ENCODE measurements at places on chromosomes 4 and X.

DNA sequence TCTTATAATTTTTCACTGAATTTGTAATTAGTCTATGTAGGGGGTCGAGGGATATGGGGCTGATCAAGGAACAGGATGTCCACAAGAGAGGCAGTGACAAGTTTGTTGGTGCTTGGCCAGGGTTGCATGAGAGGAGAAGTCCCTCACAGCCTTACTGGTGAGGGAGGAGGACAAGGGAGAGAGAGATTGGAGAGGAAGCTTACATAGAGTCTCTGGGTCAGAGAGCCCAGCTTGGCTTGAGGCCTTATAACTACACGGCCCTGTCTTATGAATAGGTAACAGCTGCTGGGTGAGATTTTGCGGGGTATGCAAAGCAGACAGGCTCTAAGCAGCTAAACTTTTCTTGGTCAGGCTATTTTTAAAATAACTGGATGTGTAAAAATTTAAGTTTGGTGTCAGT lies 37.9 kb upstream of the OTUD4 start:
- DNase-seq: peak; percentile 19

GRCh38 chrX:40085102-40085551 lies 12.6 kb downstream of the BCOR start:
- no peak for DNase-seq

- no peak for DNase-seq
Measured at GRCh38 chrX:39900777-39901170, 197.0 kb downstream of the BCOR start.

DNA sequence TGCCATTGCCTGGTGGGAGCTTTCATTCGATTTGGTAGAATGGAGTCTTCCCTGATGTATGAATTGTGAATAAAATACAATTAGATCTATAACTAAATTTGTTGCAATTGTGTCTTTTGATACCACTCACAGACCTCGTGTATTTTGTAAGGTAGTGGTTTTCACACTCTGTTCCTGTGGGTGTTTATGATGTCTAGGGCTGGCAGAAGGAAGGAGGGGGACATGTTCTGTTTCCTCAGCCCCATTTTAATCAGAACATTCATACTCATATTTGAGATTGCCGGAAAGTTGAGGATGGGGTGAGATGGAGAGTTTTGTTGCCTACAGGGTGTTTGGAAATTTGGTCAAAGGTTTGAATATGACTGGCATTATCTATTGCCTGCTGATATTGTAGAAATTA lies 42.9 kb downstream of the PTTG2 start:
- DNase-seq: no peak

GRCh38 chr4:182770259-182770995 lies 146.8 kb downstream of the DCTD start:
- DNase-seq: no peak

- DNase-seq: peak; percentile 33
Measured at GRCh38 chrX:76148041-76148665, 24.7 kb upstream of the PBDC1 start.

- DNase-seq: no peak
Measured at GRCh38 chr4:148540622-148541326, 98.6 kb upstream of the NR3C2 start.

DNA sequence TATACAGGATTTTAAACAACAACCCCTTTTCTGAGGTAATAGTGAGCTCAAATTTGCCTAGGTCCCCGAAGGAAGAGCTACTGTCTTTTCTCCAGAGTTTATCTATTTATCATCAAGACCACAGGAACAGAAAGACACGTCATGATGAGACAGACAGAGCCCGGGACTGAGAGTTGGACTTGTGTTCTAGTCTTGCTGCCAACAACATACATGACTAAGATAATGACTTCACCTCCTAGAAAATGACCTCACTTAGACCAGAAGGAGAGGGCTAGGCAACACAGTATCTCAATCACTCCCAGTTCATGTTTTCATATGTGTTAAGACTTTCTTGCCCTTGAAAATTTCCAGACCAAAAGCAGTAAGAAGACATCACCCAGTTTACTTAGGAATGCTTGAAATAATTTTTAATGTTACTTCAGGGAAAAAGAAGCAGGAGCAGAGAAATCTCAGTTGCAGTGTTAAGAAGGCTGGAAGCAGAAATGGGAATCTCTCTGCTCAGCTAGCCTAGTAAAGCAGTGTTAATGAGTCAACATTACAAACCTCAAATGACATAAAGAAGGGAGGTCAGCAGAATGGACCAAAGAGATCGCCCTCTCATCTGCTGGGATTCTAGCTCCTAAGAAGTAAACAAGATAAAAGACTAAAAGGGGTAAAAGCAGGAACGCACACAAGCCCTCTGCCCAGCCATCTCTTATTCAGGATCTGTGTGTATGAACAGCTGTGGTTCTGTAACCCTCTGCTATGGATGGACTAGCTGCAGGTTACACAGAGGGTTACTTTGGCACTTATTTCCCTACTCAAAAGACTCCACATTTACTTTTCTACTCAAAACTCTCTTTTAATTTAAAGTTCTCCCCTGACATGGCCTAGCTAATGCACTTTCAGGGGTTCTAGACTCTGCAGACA lies 24.8 kb downstream of the PDGFC start:
- DNase-seq: no peak

- DNase-seq: no peak
Measured at GRCh38 chr4:56674984-56675383, 6.1 kb downstream of the HOPX start.

DNA sequence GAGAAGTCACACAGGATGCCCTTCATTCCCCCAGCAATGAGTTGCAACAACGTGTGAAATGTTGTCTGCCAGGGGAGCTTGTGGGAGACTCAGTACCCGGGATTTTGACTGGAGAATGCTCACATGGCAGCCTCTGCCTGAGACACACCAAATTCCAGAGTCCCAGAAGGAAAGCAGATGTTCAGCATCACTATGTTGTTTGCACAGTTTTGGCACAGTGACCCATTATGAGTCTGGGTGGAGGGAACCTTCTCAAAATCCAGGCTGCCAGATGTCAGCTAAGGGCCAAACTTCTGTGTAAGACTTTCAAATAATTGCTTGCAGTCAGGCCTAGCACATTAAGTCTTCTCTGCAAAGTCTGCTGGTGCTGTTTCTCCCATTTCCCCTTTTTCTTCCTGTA lies 1029.7 kb upstream of the TENM3 start:
- no peak for DNase-seq

GRCh38 chr4:114109776-114110175 lies 130.3 kb upstream of the ARSJ start:
- no peak for DNase-seq

DNA sequence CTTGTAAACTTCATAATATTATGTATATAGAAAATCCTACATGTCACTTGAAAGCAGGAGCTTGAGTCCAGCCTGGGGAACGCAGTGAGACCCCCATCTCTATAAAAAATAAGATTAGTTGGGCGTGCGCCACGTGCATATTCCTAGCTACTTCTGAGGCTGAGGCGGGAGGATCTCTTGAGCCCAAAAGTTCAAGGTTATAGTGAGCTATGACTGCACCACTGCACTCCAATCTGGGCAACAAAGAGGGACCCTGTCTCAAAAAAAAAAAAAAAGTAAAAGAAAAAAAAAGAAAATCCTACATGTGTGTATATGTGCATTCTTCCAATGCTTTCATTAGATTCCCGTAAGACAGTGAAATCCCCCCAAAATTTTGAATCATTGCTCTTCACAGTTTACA lies 1.7 kb downstream of the SEC31A start:
- no peak for DNase-seq

GRCh38 chrX:23503835-23504539 lies 163.3 kb upstream of the PRDX4 start:
- DNase-seq: no peak

- DNase-seq: no peak
Measured at GRCh38 chr4:139011225-139011950, 4.2 kb upstream of the NOCT start.

DNA sequence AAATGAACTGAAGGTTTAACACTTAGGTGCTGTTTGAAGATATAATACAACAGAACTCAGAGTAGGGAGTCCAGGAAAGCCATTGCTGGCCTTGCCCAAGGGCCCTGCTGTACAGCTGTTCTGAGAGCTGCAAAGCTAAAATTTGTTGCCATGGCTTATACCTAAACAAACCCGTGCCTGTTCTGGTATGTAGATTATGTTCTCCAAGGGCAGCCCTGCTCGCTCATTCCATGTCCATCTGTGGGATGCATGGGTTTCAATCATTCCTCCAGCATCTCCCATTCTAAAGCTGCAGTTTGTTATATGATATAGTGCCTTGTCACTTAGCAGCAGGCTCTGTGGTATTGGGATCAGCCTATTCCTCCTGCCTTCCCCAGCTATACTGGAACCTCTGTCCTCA lies 80.8 kb upstream of the BMPR1B start:
- DNase-seq: no peak

DNA sequence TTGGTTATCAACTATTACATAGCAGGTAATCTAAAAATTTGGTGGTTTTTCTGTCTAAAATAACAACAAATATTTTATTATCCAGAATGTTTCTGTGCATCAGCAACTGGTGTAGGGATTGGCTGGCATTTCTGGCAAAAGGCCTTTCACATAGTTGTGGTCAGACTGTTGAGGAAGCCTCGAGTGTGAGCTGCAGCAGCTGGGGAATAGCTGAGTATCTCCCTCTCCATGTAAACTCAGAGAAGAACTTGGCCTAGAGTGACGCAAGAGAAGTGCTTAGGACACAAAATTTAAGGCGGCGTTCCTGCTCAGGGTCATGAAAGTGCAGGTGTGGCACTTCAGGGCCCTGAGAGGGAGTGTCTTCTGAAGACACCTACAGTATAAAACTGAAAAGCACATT lies 558.9 kb downstream of the SPOCK3 start:
- no peak for DNase-seq

GRCh38 chr4:61992351-61992750 lies 792.2 kb downstream of the ADGRL3 start:
- DNase-seq: no peak

- DNase-seq: no peak
Measured at GRCh38 chrX:69093960-69094871, 71.0 kb downstream of the PJA1 start.

- no peak for DNase-seq
Measured at GRCh38 chr4:10226756-10227155, 110.2 kb upstream of the WDR1 start.

DNA sequence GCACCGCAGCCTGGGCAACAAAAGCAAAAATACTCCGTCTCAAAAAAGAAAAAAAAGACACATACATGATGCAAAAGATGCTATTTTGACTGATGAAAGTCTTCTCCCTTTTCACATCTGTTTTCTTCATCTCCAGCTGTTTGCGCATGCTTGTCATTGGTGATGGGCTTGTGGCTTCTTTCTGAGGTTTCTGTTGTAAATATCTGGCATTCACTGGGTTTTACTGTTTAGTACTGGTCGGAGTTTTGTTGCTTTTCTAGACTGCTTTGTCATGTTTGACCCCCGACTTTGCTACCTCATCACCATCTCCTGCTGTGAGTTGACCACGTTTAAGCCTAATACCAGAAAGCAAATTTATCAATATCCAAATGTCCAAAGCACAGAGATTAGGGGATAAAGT lies 34.4 kb downstream of the PTCHD1 start:
- DNase-seq: no peak

DNA sequence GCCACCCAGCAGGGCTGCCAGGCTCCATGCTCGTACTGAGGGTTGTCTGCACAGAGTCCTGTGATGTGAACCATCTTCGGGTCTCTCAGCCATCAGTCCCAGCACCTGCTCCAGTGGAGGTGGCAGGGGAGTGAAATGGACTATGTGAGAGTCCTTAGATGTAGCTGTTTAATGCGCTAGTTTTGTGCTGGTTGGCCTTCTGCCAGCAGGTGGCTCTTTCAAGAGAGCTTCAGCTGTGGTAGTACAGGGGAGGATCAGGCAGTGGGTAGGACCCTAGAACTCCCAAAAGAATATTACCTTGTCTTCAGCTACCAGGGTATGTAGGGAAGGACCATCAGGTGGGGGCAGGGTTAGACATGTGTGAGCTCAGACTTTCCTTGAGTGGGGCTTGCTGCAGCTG lies 1066.0 kb downstream of the GLUD2 start:
- no peak for DNase-seq

DNA sequence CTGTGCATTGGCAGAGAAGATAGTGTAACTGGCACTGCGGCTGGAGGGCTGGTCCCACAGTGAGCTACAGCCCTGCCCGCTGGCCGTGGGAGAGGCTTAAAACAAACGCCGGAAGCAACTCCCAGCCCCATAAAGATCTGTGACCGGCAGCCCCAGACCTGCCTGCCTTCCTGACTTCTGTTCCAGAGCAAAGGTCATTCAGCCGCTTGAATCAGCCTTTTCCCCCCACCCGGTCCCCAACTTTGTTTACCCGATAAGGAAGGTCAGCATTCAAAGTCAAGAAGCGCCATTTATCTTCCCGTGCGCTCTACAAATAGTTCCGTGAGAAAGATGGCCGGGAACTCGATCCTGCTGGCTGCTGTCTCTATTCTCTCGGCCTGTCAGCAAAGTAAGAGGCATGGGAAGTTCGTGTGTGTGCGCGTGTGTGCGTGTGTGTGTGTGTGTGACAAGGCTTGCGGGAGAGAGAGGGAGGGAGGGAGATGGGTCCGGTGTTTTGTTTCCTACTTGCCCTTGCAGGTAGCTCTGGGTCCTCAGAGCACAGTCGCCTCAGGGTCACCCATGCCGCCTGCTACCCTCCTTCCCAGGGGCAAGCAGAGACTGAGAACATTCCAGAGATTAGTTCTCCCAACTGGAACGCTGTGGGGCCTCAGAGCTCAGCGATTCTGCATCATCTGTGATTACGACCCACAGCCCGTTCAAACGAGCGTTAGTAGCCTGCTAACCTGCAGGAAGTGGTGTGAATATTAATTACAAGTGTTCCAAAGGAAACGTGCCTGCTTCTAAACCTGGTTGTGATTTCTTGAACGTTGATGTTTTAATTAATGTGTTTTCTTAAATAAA lies at the start of gene MGST2:
Gene MGST2, plus strand, starts transcription at position 130 of the 840 bp plus-strand sequence. Its CDS starts 201 bp downstream, at position 331.
- peak; percentile 44 for DNase-seq

GRCh38 chr4:175561696-175562095 lies 250.4 kb downstream of the GPM6A start:
- no peak for DNase-seq

- DNase-seq: no peak
Measured at GRCh38 chrX:129759576-129760061, 20.1 kb upstream of the SASH3 start.

GRCh38 chrX:6465756-6466155 lies 69.2 kb downstream of the VCX3A start:
- no peak for DNase-seq

GRCh38 chr4:154015578-154015977 lies 226.7 kb upstream of the SFRP2 start:
- no peak for DNase-seq

GRCh38 chrX:15546745-15547144 lies 46.1 kb downstream of the BMX start:
- DNase-seq: no peak

DNA sequence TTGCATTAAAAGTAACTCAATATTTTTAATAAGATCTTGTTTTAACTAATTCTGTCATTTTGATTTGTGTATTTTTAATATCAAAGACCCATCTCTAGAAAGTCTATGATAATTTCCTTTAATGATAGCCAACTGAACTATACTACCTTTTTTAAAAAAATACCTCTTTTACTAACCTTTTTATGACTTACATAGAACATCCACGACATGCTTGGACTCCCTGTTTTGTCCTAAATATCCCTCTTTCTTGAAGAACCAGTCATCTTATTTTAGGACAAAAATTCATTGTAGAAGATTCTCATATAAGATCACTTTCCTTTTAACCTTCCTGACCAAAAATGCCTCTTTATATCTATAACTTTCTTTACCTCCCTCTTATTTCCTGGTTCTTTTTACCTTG lies 76.8 kb upstream of the GC start:
- no peak for DNase-seq
